ENCODE measurements at places on chromosomes 4 and X. TPM values are rescaled to one million over a fixed set of nuclear protein-coding genes. Genes with fewer than 3 reads are reported as not detected.

GPAT3 gene
- 14.1 TPM for total RNA-seq

SRD5A3 gene
- total RNA-seq, result 11.1 TPM

HTR2C gene
- total RNA-seq, result not detected

SLC49A3 gene
- total RNA-seq, result 3.4 TPM

RCHY1 gene
- total RNA-seq, result 17.5 TPM

PCYT1B gene
- total RNA-seq, result 0.76 TPM

RTL3 gene
- 0.07 TPM for total RNA-seq

MCF2 gene
- total RNA-seq, result 0.07 TPM

BGN gene
- 546 TPM for total RNA-seq

PTTG2 gene
- not detected for total RNA-seq

CXCL11 gene
- total RNA-seq, result not detected

PLAC8 gene
- total RNA-seq, result not detected

LAGE3 gene
- total RNA-seq, result 20.3 TPM

PAGE3 gene
- not detected for total RNA-seq

QRFPR gene
- not detected for total RNA-seq

CXorf49B gene
- not detected for total RNA-seq

EVC gene
- total RNA-seq, result 50.0 TPM

C4orf50 gene
- not detected for total RNA-seq

STATH gene
- not detected for total RNA-seq

BEX5 gene
- total RNA-seq, result not detected

TMEM271 gene
- total RNA-seq, result not detected

FRMPD3 gene
- not detected for total RNA-seq

MAGED4B gene
- 31.4 TPM for total RNA-seq

ATOH1 gene
- not detected for total RNA-seq

IGSF1 gene
- total RNA-seq, result 0.07 TPM

ARX gene
- not detected for total RNA-seq

ARR3 gene
- total RNA-seq, result not detected

TLL1 gene
- total RNA-seq, result 0.10 TPM

ADH4 gene
- 0.10 TPM for total RNA-seq

CDKL2 gene
- 2.3 TPM for total RNA-seq

TMPRSS11E gene
- total RNA-seq, result not detected

LRPAP1 gene
- total RNA-seq, result 197 TPM

EMCN gene
- 3.6 TPM for total RNA-seq

TMEM255A gene
- total RNA-seq, result 0.07 TPM

AREG gene
- total RNA-seq, result 0.30 TPM

NUP62CL gene
- total RNA-seq, result not detected

FAT4 gene
- 39.0 TPM for total RNA-seq

SSR4 gene
- 103 TPM for total RNA-seq

TENM3 gene
- total RNA-seq, result 1.2 TPM

MGST2 gene
- 12.1 TPM for total RNA-seq

RIPPLY1 gene
- not detected for total RNA-seq

GLOD5 gene
- total RNA-seq, result not detected

RAB33A gene
- total RNA-seq, result 5.1 TPM

NIPAL1 gene
- total RNA-seq, result 2.0 TPM

BANK1 gene
- 0.30 TPM for total RNA-seq

DRD5 gene
- total RNA-seq, result not detected

VSIG1 gene
- total RNA-seq, result 0.20 TPM

IDH3G gene
- total RNA-seq, result 51.0 TPM

KCTD8 gene
- total RNA-seq, result 0.78 TPM

SUPT20HL2 gene
- not detected for total RNA-seq

NOX1 gene
- total RNA-seq, result not detected

RHOXF1 gene
- total RNA-seq, result not detected

RHOH gene
- total RNA-seq, result not detected

CNKSR2 gene
- total RNA-seq, result 0.66 TPM

FAM149A gene
- 3.6 TPM for total RNA-seq

ERVMER34-1 gene
- not detected for total RNA-seq

Measured in smooth muscle cell of the pulmonary artery (primary cell).